Cardiac ventricle fibroblast (primary cell): ENCODE measurements at places on chromosomes 5 and 9. TPM values are rescaled to one million over a fixed set of nuclear protein-coding genes. Genes with fewer than 3 reads are reported as not detected.

Gene PTGES
- 7.4 and 8.9 TPM in 2 replicates for total RNA-seq

Gene SLC38A9
- 10.4 and 13.1 TPM in 2 replicates for total RNA-seq

Gene PCDHA10
- 0.06 and 0.59 TPM in 2 replicates for total RNA-seq

Gene RBM22
- 32.4 and 37.4 TPM in 2 replicates for total RNA-seq

Gene PCDHGB4
- 14.1 and 14.6 TPM in 2 replicates for total RNA-seq

Gene IL13
- total RNA-seq, result not detected in 2 replicates

Gene IFNB1
- total RNA-seq, result not detected in 2 replicates

Gene ENDOG
- 11.2 and 19.1 TPM in 2 replicates for total RNA-seq

Gene C5orf34
- total RNA-seq, result 1.7 and 2.1 TPM in 2 replicates

Gene CPLANE1
- total RNA-seq, result 13.5 and 20.3 TPM in 2 replicates

Gene TMEM215
- total RNA-seq, result not detected in 2 replicates

Gene PCDHGA11
- 15.6 and 18.8 TPM in 2 replicates for total RNA-seq

Gene ENTPD2
- not detected in 2 replicates for total RNA-seq

Gene CDKN2B
- total RNA-seq, result 16.2 and 20.4 TPM in 2 replicates

Gene ATG12
- total RNA-seq, result 25.4 and 31.8 TPM in 2 replicates

Gene PCDHA12
- total RNA-seq, result 0.06 and 0.34 TPM in 2 replicates

Gene CHMP5
- 36.3 and 51.4 TPM in 2 replicates for total RNA-seq

Gene LEAP2
- total RNA-seq, result 0.10 and 0.37 TPM in 2 replicates

Gene AGXT2
- total RNA-seq, result not detected in 2 replicates

Gene GLRA1
- total RNA-seq, result not detected in 2 replicates

Gene C9orf153
- 0.39 TPM in 1 of 2 replicates, not detected in the other for total RNA-seq

Gene SLC25A2
- 0.12 TPM in 1 of 2 replicates, not detected in the other for total RNA-seq

Gene PCBD2
- 3.3 TPM in 2 replicates for total RNA-seq

Gene ZNF782
- total RNA-seq, result 0.87 and 1.5 TPM in 2 replicates

Gene GABRA1
- total RNA-seq, result not detected in 2 replicates
